ENCODE measurements at places on chromosomes 1 and 21.

- DNase-seq, result no peak
Observed at GRCh38 chr1:20165522-20165951, 20.4 kb upstream of the UBXN10 start.

- no peak for DNase-seq
Observed at GRCh38 chr1:244968881-244969280, 104.5 kb upstream of the HNRNPU start.

- DNase-seq, result no peak
Observed at GRCh38 chr1:7526867-7527732, 244.0 kb upstream of the VAMP3 start.

GRCh38 chr1:171743081-171743870, 1.4 kb upstream of the VAMP4 start:
- DNase-seq, result no peak

DNA sequence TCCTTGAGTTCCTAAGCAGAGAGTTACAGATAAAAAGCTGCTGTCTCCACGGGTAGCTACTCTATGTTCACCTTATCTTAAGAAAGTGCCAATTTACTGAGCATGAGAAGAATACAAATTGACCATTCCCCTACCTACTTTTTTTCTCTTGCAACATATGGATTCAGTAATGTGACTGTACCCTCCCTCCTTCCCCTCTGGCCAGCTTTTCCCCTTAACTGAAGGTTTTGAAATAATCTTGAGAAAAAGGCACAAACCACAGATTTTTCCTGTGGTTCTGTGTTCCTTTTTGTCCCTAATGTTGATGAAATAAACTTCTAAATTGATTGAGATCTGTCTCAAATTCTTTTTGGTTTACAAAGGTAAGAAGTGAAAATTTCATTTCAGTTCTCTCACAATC, 2.6 kb upstream of the CD2 start:
- DNase-seq, result no peak

GRCh38 chr1:110390692-110391245, at the start of gene SLC16A4:
Gene SLC16A4, minus strand, starts transcription at chr1:110391026. Its CDS starts 1,703 bp downstream, at chr1:110389323.
- no peak for DNase-seq

- DNase-seq, result no peak
Observed at GRCh38 chr1:227731241-227731677, 3.8 kb downstream of the JMJD4 start.

- no peak for DNase-seq
Observed at GRCh38 chr21:46180079-46180722, 4.1 kb downstream of the SPATC1L start.

GRCh38 chr21:14672466-14672865, 126.4 kb upstream of the SAMSN1 start:
- no peak for DNase-seq

DNA sequence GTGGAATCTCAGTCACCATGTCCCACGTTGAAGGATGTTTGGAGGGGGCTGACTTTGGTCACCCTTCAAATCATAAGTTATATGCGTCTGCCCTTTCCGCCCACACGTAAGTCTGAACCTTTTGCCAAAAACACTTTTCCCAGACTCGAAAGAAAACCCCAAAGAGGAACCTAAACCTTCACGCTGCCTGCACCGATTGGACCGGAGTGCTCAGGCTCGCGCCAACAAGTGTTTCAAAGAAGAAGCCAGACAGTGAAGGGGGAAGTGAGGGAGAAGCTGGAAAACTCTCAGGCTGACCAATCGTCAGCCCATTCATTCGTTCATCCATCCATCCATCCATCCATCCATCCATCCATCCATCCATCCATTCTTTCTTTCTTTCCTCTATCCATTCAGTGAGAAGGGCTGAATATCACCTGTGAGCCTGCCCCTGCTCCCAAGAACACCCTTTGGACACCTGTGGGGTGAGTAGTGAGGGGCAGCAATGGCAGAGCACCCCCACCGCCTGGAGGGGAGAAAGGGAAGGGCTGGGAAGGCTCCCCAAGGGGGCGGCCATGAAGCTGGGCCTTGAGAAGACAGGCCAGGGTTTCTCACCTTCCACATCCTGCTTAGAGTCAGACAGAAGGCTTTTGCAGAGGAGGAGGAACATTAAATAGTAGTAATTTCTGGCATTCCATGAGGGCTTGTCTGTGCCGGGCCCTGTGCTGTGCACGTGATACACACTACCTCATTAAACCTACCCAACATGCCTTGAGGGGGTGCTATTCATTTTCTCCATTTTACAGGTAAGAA, 27.1 kb upstream of the RUNX3 start:
- DNase-seq, result no peak

DNA sequence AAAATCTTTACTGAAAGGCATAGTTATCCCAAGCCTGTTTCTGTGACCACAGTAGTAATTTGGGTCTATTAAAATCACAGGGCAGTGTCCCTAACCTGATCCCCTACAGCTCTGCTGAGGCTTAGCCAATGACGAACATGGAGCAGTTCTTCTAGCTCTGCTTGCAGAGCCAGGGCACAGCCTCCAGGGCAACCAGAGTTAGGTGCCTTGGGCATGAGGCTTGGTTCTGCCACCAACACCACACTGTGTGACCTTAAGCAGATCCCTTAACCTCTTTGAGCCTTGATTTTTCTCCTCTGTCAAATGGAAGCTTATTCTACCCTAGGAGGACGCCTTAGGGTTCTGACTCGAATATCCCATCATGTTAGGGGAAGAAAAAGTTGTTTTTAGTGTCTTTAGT, 86.7 kb upstream of the TLR5 start:
- DNase-seq, result no peak

DNA sequence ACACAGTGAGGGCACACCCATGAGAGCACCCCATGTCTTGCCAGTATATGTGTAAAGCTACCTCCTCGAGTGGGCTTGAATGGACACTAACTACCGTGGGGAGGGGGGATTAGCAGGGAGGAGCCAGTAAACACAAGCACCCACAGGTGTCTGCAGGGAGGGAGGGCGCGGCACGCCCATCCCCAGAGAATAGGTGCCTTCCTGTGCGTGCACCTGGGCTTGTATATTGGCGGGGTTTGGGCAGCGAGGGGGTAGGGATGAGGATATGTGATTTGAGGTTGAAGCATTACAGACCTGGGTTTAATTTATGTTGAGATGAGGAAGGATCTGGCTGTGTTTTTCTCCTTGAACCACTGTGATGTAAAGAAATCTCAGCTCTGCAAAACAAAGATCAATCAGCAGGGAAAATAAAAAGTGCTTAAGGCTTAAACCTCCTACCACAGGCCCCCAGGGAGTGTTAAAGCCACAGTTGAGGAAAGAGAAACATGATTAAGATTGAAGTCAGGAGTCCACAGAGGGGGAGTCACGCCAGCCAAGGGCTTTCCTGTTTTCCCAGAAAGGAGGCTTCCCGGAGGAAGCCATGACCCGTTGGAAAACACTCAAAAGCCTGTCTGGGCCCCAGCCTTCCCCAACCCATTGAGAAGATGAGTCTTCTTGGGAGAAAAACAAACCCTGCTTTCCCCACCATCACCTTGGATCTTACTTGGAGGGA, 80.0 kb downstream of the CAMK2N1 start:
- DNase-seq, result peak; percentile 79

DNA sequence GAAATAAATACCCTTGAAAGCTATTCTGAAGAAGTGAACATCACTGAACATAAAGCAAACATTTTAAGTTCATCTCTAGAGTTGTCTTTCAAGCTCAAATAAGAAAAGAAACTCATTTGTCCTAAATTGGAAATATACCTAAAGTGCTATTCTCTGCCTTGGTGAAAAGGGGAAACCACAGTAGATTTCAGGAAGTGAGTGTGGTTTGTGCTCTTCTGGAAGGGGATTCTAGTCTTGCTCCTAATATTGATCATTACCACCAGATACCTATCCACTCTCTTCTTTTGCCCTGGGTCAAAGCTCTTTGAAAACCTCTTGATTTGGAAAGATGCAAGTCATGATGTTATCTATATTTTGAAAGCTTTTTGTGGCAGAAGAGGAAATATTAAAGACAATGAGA, 798.1 kb downstream of the ADGRL2 start:
- DNase-seq, result no peak

GRCh38 chr1:5109633-5110032, 455.2 kb downstream of the AJAP1 start:
- no peak for DNase-seq

GRCh38 chr1:106876384-106876783, 180.1 kb upstream of the PRMT6 start:
- no peak for DNase-seq

DNA sequence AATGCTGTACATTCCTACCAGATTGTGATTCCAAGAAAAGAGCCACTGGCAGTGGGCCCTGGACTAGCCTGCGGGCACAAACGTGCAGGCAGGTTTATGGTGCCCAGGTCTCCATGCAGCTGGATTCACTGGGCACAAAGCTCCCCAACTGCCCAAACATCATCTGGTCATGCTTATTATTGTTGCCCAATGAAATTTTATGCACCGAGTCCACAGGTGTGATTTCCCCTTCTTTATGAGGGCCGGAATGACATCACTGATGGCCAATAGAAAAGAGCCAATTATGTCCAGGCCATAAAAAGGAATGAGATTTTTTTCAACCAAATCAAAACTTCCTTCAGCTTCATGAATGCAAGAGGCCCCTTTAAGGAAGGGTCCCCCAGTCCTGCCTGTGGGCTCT, 66.2 kb downstream of the ERI3 start:
- DNase-seq, result no peak

- DNase-seq, result no peak
Observed at GRCh38 chr1:94067196-94067595, 53.8 kb downstream of the ABCA4 start.

DNA sequence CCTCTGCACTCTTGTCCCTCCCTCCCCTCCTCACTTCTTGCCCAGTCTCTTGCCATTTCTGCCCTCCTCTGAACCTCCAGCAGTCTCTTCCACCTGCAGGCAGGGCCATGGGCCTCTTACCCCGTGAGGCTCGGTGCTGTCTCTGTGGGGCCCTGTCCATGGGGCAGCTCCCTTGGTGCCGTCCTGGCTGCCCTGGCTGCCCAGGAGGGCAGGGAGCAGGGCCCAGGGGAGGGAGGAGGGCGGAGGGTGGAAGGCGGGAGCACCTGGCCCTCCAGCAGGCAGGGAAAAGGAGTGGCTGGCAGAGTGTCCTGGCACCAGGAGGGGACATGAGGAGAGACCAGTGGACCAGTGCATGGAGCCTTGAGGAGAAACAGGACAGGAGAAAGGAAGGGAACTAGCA, at the start of gene RORC:
RORC (minus strand) TSS at position 198 of the 400 bp plus-strand sequence; CDS start at position 160, 38 bp downstream.
- no peak for DNase-seq

GRCh38 chr1:208054485-208054884, 143.6 kb upstream of the CD34 start:
- no peak for DNase-seq

DNA sequence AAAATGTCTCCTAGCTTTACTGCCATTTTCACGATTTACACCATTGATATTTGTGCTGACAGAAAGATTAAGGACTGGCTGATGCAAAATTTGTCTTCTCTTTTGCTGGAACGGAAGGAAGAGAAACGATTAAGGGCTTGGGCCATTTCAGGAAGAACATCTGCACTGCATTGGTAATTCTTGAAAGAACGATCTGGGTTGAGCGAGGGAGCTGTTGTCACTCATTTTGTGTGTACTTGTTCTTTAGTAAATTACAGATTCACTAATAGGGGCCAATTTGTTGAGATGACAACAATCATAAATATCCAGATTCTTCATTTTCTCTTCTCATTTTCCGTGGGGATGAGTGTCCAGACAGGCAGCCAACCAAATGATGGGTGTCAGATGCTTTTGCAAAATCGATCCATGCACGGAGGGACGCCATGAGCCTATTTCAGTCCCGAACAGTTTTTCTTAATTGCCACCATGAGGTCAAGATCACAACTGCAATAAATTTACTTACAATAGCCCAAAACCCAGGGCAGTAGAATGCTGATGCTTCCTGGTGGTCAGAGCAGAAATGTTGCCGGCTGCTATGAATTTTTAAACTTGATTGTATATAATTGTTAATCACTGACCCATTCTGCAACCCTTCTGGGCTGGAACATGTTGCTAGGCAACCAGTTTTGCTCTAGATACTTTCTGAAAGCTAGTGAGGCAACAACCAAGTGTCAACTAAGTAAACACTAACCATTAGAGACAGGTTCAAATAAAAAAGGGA, 132.4 kb upstream of the TIAM1 start:
- no peak for DNase-seq

GRCh38 chr1:44759077-44759476, 16.3 kb upstream of the RPS8 start:
- DNase-seq, result no peak

DNA sequence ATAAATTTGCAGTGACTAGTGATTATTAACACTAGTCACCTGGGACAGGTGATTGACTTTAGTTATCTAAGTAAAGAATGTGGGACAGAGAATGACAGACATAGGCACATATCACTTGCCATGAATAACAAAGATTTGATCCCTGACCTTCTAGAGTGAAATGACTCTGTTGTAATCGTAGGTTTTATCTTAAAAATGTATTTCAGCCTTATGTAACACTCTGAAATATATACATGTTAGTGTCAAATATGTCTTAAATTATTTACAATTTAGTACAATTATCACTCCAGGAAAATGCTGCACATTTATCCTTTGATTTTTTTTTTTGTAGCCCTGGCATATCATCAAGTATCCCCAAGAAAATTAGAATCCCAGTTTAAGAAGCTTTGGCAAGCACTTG, 186.4 kb upstream of the PTGFR start:
- no peak for DNase-seq

GRCh38 chr1:6261615-6261995, 707 bp upstream of the GPR153 start:
- no peak for DNase-seq

DNA sequence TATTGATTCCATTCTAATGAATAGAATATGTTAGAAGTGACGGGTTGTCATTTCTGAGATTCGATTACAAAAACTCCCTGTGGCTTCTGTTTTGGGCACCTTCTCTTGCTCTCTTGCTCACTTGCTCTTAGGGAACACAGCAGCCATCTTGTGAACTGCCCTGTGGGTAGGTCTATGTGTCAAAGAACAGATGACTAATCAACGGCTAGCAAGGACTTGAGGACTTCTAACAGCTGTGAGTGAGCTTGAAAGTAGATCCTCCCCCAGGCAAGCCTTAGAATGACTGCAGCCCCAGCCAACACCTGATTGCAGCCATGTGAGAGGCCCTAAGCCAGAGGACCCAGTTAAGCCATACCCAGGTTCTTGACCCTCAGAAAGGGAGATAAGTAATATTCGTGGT, 49.3 kb downstream of the AZIN2 start:
- DNase-seq, result no peak

DNA sequence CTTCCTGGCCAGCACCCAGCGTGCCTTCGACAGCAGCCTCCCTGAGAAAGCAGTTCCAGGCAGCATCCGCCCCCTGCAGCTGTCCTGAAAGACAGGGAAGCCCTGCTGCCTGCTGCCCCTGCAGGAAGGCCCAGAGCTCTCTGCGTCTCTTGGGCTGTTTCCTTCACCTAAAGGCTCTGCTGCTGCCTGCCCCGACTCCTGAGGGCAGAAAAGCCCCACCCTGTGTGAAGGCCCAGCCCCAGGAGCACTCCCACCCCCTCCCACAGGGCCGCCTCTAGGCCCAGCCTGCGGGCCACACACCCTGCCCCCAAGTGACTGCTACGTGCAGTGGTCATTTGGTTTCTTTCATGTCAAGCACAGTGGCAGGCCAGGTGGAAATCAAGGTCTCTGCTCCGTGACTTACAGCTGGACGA, 12.4 kb downstream of the RIPK4 start:
- DNase-seq, result no peak

Data from NCI-H1436 (cell line).